ENCODE measurements at places on chromosomes 7 and 10.

DNA sequence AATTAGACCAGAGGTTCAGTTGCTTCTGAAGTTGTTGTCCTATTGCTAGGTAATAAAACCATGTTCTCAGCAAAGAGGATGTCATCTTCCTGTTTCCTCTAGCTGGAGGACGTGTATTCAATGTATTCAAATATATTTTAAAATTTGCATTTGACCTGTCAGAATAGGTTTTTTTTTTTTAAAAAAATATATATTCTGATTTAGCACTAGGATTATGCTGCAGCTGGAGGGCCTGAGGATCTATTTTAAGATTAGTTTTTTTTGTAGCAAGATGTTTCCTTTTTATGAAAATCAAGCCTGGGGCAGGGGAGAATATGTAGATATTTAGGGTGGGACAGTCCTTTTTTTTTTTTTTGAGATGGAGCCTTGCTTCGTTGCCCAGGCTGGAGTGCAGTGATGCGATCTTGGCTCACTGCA, 337.0 kb downstream of the FRMD4A start:
- DNase-seq, result no peak

GRCh38 chr7:78047800-78048199, 249.2 kb downstream of the PHTF2 start:
- no peak for DNase-seq

- DNase-seq, result no peak
Measured at GRCh38 chr7:155680124-155680523, 35.7 kb downstream of the RBM33 start.

DNA sequence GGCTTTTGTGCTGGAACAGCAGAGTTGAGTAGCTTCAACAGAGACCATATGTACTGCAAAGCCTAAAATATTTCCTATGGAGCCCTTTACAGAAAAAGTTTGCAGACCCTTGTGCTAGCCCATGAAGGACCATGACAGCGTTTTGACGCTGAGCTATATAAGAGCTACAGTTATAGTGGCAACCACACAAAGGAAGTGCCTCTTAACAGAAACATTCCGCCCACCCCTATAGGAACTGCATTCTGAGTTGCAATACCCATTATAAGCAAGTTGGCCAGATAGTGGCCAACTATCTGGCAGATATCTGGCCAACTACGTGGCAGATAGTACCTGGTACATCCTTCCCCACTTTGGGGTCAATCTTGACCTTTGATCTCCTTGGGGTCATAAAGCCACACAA, 47.5 kb upstream of the DMBT1 start:
- no peak for DNase-seq

DNA sequence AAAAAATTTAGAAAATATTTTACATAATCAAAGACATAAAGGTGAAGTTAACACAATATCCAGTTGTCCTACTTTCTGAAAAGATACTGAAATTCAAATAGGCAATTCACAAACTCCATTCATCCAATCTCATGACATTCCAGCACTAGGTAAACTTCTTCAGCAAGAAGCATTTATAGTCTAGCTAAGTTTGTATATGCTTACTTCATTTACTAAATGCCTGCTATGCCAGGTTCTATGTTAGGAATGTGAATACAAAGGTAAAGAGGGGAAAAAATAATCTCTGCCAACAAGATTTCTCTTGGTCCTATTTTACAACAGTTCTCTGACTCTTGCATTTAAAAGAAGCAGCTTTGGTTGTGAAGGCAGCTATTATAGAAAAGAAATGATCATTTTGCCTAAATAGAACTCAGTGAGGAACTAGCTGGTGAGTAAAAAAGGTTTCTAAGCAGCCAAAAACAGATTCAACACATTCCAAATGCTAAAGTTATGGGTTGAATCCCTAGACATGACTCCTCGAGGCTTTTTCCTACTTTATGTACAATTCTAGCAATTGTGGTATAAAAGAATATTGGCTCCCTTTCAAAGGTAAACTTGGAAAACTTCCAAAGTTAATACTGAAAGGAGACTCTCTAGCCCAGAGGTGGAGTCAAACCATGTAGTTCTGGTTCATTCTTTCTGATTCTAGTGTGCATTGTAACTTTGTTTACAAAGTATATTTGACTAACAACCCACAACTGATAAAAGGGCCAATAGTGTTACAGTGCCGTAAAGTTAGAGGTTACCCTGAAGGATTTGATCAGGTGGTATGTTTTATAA, 30.9 kb upstream of the KLHL7 start:
- no peak for DNase-seq

Measured in DMS 273 treated with DMSO at 0.1 percent for 48 hours (cell line).